ENCODE measurements at places on chromosomes 11 and 22. TPM values are rescaled to one million over a fixed set of nuclear protein-coding genes. Genes with fewer than 3 reads are reported as not detected.

GRCh38 chr11:11535611-11536010 lies 86.2 kb downstream of the GALNT18 start:
- DNase-seq: no peak

DNA sequence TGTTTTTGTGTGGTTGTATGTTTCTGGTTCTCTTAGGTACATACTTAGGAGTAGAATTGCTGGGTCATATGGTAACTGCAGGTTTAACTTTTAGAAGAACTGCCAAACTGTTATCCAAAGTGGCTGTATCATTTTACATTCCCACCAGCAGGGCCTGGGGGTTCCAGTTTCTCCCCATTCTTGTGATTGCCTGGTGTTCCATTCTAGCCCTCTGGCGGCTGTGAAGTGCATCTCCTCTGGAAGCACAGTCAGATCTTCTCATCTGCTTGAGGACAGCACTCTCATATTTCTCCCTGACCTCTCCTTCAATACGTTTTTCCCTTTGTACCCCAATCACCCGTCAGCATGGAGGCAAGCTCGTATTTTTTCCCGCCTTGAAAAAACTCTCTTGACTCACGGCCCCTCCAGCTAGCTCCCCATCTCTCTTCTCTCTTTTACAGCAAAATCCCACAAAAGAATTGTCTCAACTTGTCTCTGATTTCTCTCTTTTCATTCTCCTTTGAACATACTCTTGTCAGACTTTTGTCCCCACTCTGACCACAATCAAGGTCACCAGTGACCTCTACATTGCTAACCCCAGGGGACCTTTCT lies 56.8 kb upstream of the THY1 start:
- DNase-seq: peak; percentile 42

MICALL1 gene
- total RNA-seq: 13.2 TPM

- no peak for DNase-seq
Measured at GRCh38 chr11:24171869-24172268, 325.0 kb upstream of the LUZP2 start.

DNA sequence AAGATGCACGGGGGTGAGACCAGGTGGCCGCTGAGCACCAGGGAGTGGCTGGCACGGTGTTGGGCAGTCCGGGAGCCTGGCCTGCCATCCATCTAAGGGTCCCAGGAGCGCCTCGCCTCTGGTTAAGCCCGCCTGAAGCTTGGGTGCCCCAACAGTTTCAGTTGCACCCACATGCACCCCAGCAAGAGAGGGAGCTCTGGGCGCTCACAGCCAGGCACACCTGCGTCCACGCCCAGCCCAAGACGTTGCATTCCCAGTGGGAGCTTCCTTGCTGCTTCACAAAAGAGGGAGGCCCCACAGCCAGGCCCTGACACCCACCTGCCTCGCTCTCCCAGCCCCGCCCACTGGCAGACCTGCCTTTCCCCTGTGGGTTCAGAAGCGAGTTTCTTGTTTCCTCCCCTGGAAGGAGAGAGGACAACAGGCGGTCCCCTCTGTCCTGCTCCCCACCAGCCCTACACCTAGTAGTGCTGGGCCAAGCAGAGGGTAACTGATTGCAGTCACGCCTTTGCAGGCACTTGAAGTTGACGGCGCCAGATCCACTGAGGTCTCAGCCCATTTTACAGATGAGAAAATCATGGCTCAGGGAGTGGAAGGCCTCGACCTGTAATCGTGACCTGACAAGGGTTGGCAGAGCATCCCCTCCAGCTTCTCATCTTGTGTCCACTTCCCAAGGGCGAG lies 35.4 kb downstream of the OSBPL5 start:
- DNase-seq: no peak

PHF21A gene
- 24.0 TPM for total RNA-seq

DNA sequence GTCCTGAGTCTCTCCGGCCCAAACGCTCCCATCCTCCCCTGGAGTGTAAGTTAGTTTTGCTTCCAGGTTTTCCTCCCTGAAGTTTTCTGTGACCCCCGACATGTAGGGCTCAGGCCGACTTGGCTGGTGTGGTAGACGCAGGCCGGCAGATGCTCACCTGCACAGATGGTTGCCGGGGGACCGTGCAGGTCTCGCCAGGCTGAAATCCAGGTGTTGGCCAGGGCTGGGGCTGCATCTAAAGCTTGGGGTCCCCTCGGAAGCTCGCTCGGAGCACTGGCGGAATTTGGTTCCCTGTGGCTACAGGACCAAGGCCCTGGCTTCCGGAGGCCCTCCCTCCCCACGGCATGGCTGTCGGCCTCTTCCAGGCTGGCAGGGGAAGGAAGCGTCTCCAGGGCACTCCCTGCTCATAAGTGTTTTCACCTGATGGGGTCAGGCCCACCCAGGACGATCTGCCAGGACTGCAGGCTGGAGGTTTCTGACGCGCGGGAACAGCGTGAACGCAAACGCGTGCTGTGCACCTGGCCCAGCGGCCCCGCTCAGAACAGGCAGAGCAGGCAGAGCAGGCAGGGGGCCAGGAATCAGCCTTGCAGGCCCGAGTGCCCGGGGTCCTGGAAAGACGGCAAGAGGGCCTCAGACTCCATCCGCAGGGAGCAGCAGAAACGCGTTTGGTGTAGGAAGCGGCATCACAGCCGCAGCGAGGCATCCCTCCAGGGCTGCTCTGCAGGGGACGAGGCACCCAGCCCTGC lies 258.2 kb downstream of the BRD1 start:
- no peak for DNase-seq

DNA sequence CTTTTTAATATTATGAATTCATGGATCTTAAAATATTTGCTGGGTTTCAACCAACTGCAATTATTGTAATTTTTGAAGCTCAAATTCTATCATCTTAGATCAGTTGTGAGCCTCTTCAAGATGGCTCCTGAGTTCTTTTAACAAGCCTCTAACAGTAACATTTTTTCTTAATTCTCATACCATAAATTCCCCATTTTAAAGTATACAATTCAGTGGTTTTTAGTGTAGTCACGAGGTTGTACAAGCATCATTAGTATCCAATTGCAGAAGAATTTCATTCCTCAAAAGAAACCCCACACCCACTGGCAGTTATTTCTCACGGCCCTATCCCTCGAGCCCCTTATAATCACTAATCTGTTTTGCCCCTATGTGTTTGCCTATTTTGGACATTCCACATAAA lies 270.8 kb downstream of the SBF2 start:
- no peak for DNase-seq

ROBO4 gene
- total RNA-seq: 3.3 TPM

UCP3 gene
- 0.54 TPM for total RNA-seq
